ENCODE measurements at places on chromosomes 1 and 21. TPM values are rescaled to one million over a fixed set of nuclear protein-coding genes. Genes with fewer than 3 reads are reported as not detected.

DNA sequence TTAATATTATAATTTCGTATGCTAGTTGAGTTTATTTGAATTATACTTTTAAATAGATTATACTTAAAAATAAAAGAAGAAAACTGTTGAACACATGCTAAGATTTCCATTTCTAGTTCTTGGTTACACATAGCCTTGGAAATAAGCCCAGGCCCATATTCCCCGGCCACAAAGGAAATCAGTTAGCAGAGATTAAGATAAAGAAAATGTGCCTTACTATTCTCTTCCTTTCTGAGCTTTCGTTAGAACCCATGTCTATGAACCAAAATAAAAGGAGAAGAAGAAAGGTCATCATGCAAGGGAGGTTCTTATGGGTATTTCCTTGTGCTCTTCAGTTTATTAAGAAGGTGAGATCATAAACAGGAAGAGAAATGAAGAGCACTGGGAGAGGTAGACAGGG is 32.3 kb upstream of the CRP start:
- no peaks in the 10 kb centered on the region for H3K27me3 ChIP-seq
- H3K4me3 ChIP-seq = no peak overlapping the region
- H3K27ac ChIP-seq = no peak overlapping the region
- H3K4me1 ChIP-seq = no peaks in the 10 kb centered on the region

CDK11A gene
- 49.6 TPM for total RNA-seq

LRRC7 gene
- total RNA-seq = 10.6 TPM

DNA sequence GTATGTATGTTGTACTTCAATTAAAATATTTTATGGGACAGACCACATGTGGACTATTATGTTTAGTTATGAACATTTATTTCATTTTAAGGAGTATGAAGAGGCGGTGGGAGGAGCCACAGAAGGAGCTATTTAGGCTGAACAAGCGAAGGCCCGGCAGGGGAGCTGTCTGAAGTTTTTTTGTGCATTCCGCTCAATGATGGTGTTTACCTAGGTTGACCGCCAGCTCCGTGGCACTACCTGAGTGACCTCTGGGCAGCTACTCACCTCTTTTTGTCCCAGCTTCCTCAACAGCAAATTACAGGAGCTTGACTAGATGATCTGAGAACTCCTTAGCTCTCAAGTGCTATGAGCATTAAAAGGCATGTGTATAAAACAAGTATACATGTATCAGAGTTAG is 32.7 kb upstream of the C1orf198 start:
- H3K27me3 ChIP-seq = no peaks in the 10 kb centered on the region
- DNase-seq = peak; percentile 57
- peak overlapping the region; percentile 42 for H3K27ac ChIP-seq
- no peak overlapping the region for H3K4me3 ChIP-seq
- peaks cover 28% of the 10 kb centered on the region for H3K4me1 ChIP-seq
- peaks cover 2% of the 10 kb centered on the region for H3K36me3 ChIP-seq

PPM1J gene
- 1.5 TPM for total RNA-seq

DNA sequence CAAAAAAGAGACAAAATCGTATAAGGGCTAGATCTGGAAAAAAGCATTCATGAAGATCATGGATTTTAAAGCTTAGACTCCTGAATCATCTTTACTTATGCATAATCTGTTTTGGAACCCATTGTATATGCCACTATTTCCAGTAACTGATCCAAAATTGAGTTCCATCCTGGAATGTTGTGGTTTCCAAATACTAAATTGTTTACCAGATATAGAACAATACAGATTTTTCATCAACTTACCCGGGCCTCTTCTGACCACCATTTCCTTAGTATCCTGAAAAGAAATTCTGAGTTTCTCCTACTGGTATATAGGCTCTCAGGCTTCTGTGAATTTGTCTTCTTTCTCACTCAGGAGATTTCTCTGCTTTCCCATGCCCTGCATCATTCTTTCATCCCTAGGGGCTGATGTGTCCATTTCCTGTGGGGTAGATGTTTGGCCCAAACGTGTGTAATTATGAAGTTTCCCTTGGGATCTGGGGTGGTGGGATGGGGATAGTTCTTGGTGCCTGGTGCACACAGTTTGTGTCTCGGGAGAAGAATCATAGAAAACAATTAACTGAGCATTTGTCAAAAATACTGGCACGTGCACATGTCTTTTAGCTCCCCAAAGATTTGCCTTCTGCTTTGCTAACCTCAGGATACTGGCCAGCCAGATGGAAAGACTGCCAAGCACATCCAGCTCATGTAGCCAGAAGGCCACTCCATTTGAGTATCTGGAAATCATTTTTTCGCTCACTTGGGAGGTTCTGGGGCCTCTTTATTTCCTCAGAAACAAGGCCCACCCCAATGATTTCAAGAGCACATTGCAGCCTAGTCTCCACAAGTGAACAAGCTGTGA is 127.8 kb downstream of the NTMT2 start:
- H3K36me3 ChIP-seq = no peaks in the 10 kb centered on the region
- H3K27ac ChIP-seq = no peak overlapping the region

DNA sequence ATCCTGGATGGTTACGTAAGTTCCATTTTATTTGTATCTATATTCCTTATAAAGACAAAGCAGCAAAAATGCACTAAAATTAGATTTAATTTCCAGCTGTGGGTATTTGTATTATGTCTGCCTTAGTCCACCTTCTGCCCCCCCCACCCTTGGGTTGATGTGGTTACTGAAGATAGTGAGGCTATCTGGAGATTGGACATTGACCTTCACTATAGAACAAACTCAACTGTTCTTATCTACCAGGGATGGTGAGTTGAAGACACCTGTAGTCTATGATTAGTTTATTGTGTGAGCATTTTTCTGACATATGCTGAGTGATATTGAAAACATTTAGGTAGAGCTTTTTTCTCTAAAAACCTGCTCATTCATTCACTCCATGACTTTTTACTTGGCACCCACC is 122.2 kb downstream of the NFIA start:
- H3K27me3 ChIP-seq = no peaks in the 10 kb centered on the region
- no peaks in the 10 kb centered on the region for H3K4me1 ChIP-seq
- no peaks in the 10 kb centered on the region for H3K36me3 ChIP-seq
- DNase-seq = no peak
- no peak overlapping the region for H3K27ac ChIP-seq

DNA sequence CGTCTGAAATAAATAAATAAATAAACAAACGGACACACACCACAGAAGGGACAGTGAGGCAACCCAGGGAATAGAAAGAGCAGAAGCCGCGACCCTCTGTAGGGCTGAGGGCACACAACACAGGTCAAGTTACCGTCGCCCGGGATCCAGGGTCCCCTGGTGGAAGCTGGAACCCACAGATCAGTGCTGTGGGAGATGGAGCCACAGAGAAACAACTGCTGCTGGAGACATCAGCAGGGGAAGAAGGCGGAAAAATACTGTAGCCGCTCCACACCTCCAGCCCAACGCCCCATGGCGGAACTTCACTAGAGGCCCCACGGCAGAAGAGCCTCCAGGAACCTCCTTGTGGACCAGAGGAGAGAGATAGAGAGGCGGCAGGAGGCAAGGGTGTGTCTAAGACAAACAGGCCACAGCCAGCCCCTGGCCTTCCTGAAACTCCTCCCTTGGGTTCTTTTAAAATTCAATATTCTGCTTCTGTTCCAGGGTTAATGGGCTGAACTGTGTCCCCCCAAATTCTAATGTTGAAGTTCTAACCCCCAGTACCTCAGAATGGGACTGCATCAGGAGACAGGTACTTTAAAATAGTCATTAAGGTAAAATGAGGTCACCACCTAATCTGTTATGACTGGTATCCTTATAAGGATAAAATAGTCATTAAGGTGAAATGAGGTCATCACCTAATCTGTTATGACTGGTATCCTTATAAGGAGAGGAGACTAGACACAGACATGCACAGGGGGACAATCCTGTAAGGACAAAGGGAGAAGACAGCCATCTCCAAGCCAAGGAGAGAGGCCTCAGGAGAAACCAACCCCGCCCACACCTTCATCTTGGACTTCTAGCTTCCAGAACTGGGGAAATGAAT is 7.7 kb upstream of the HLCS start:
- no peaks in the 10 kb centered on the region for H3K4me1 ChIP-seq
- H3K4me3 ChIP-seq = no peak overlapping the region
- no peak for DNase-seq

IL19 gene
- not detected for total RNA-seq

RBP7 gene
- total RNA-seq = 10.3 TPM

GRCh38 chr1:173195596-173196088 is 11.5 kb downstream of the TNFSF4 start:
- H3K36me3 ChIP-seq = no peaks in the 10 kb centered on the region
- H3K4me3 ChIP-seq = no peak overlapping the region
- no peaks in the 10 kb centered on the region for H3K4me1 ChIP-seq
- DNase-seq = no peak
- no peak overlapping the region for H3K27ac ChIP-seq
- H3K27me3 ChIP-seq = no peaks in the 10 kb centered on the region

EPHA10 gene
- total RNA-seq = 2.8 TPM

DNA sequence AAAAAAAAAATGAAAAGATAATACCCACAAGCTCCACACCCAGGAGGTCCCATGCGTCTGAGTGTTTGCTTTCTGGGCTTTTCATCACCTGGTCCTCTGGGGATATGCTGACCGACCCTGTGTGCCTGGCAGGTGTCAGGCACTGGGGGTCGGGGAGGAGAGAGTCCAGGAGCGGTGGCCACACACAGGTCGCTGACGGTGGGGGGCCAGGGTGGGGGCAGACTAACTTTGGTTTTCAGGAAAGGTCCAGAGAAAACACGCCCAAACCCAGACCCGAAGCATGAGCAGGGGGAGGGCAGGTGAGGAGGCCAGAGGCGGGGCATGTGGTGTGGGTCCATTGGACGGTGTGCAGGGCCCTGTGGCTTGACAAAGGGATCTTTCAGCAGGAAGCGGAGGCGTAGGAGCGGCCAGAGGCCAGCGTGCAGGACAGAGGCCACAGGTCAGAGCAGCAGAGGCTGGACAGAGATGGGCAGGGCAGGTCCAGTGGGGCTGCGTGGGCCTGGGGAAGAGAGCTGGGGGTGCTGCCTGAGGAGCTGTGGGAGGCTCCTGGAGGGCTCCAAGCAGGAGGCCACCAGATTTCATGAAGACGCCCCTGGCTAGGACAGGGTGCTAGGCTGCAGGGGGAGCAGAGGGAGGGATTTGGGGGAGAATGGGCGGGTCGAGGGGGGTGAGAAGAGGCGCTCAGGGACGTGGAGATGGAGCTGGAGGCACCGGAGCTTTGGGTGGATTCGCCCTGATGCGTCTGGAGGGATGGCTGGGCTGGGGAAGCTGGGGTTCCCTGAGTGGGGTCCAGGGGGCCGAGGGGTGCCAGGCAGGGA is 15.8 kb downstream of the RNF223 start:
- peak overlapping the region; percentile 64 for H3K4me3 ChIP-seq
- H3K4me1 ChIP-seq = peaks cover 19% of the 10 kb centered on the region
- H3K27ac ChIP-seq = peak overlapping the region; percentile 51
- peak; percentile 62 for DNase-seq
- H3K27me3 ChIP-seq = no peaks in the 10 kb centered on the region

TRAF3IP3 gene
- total RNA-seq = not detected

DNA sequence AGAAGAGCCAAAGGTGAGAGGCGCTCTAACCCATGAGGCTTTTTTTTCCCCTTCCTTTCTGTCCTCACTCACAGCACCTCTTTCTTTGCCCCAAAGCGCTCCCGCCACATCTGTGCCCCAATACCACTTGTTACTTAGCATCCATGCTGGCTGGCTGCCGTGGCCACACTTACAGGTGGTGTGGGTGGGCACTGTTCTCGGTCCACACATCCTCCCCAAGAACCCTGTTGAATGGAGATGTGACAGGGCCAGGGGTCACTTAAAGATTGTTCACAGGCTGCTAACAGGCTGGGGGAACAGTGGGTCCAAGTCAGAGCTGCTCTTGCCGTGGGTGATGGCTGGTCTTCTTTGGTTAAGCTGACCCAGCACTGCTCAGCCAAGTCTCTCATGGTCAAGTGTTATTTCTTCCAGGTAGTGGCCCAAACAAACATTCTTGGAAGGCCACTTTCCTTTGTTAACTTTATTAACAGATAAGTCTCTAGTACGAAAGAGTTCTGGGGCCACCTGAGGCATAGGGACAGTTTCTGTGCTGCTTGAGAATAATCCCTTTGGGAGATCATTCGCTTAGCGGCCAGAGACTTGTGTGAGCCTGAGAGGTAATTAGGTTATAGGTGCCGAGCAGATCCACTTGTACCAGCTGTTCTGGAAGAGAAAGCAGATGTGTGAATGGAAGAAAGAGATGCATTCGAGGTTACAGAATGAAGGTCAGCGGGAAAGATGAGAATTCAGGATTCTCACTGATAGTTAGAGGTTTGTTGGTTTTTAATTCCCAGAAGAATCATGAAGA is 62.6 kb upstream of the IRF2BP2 start:
- no peak for DNase-seq
- H3K4me1 ChIP-seq = peaks cover 28% of the 10 kb centered on the region
- peak overlapping the region; percentile 74 for H3K27ac ChIP-seq
- no peaks in the 10 kb centered on the region for H3K27me3 ChIP-seq
- H3K36me3 ChIP-seq = no peaks in the 10 kb centered on the region

- H3K27me3 ChIP-seq = no peaks in the 10 kb centered on the region
- H3K4me1 ChIP-seq = no peaks in the 10 kb centered on the region
- H3K36me3 ChIP-seq = no peaks in the 10 kb centered on the region
- no peak for DNase-seq
- no peak overlapping the region for H3K4me3 ChIP-seq
- no peak overlapping the region for H3K27ac ChIP-seq
These were observed 77.7 kb upstream of the TMEM51 start for GRCh38 chr1:15075817-15076216.

- no peaks in the 10 kb centered on the region for H3K36me3 ChIP-seq
- H3K4me3 ChIP-seq = no peak overlapping the region
- H3K27me3 ChIP-seq = no peaks in the 10 kb centered on the region
- DNase-seq = no peak
These were observed 8.2 kb downstream of the CTPS1 start for GRCh38 chr1:40987439-40988276.
